Dermis blood vessel endothelial cell (primary cell): ENCODE measurements at places on chromosomes 11 and 22.

- no peak for DNase-seq
These were observed 245.6 kb upstream of the B3GAT1 start for GRCh38 chr11:134657631-134658030.

GRCh38 chr11:72700146-72700545 is 25.9 kb upstream of the PDE2A start:
- DNase-seq, result peak; percentile 42

- DNase-seq, result no peak
These were observed 47.5 kb downstream of the IGLL5 start for GRCh38 chr22:22935056-22935545.

GRCh38 chr22:46867106-46867505 is 104.7 kb downstream of the TBC1D22A start:
- no peak for DNase-seq

DNA sequence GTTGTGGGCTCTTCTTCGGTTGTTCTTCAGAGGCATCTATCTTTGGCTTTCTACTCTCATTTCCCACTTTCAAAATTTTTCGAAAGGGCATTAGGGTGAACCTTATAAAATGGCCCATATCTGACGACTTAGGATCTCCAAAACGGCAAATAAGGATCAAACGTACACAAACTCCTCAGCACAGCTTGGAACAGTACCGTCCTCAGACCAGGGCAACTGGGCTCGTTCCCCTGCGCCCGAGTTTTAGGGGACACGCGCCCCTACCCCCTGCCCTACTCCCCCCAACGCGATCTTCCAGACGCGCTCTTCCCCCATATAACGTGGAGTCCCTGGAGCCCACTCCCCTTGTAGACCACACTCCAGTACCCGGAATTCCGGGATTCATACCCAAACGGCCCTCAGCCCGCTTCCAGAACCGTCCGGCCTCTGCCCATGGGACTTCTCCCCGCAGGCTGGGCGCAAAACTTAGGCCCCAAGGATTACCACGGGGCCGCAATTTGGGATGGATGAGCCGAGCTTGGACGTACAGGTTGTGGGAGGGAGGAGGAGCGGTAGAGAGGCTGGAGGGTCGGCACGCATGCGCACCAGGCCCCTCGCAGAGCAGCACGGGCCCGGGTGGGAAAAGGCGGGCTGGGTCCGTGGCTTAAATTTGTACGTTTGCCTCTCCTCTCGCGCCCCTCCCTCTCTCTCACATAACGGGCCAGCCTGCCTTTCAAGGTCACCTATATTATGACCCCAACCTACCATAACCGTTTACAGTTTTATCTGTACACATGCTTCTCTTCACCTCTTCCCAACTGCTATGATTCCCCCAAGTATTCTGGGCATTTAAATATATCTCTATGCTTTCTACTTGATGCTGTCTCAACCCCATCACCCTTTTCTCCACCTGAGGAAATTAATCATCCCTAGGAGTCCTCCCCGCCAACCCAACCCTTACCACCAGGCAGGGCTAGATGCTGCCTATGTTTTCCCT is 3.4 kb downstream of the CCDC89 start:
- peak; percentile 55 for DNase-seq

- DNase-seq, result no peak
These were observed 4.9 kb downstream of the RGL4 start for GRCh38 chr22:23695571-23696325.

DNA sequence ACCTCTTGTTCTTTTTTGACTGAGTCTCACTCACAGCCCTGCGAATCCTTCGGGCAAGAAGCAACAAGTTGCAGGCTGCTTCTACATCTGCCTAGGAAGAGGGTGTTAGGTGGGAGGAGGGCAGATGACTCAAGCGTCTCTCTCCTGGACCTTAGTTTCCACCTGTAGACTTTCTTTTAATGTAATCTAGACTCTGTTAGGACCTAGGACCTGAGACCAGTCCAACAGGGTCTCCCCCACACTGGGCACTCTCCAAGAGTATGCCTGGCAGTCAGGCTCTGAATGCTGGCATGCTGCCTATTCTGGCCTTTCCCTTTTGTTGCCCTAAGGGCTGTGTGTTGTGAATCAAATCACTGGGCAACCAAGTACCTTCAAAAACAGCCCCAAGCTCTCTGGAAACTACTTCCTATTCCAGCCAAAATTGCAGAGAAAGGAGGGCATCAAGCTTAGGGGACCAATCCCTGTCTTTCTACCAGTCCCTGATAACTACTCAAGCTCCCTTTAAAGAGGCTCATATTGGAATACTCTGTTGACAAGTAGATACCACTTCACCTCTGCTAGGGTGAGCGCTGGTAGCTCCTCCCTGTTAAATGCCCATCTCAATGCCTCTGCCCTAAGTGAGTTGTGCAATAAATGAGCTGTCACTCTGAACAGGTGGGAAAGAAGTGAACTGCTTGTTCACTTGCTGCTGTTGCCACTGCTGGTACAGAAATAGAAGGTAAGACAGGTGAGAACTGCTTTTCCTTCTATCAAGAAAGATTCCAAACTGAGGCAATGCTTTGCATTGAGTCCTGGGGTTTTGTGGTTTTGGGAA is at the start of gene BBOX1:
BBOX1 (plus strand) TSS at position 514 of the 814 bp plus-strand sequence. CDS start 14,616 bp downstream, outside the sequence.
- no peak for DNase-seq

- DNase-seq, result peak; percentile 96
These were observed 96.5 kb downstream of the CWC15 start for GRCh38 chr11:94876645-94877442.

DNA sequence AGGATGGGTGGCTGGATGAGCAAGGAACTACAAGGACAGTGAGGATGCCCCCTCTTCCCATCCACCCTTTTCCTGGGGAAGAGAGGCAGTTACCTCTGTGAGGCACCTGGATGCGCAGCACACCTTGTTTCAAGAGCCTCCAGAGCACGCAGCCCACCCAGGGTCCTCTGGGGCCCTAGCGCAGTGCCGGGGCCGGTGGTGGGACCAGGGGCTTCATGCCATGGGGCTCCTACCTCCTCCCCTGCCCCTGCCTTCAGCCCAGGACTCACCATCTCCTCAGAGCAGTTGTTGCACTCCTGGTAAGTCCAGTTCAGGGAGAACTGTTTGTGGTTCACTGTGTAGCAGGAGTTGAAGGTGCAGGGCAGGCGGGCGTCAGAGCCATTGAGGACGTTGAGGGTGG is 8.1 kb downstream of the SCN2B start:
- DNase-seq, result no peak

DNA sequence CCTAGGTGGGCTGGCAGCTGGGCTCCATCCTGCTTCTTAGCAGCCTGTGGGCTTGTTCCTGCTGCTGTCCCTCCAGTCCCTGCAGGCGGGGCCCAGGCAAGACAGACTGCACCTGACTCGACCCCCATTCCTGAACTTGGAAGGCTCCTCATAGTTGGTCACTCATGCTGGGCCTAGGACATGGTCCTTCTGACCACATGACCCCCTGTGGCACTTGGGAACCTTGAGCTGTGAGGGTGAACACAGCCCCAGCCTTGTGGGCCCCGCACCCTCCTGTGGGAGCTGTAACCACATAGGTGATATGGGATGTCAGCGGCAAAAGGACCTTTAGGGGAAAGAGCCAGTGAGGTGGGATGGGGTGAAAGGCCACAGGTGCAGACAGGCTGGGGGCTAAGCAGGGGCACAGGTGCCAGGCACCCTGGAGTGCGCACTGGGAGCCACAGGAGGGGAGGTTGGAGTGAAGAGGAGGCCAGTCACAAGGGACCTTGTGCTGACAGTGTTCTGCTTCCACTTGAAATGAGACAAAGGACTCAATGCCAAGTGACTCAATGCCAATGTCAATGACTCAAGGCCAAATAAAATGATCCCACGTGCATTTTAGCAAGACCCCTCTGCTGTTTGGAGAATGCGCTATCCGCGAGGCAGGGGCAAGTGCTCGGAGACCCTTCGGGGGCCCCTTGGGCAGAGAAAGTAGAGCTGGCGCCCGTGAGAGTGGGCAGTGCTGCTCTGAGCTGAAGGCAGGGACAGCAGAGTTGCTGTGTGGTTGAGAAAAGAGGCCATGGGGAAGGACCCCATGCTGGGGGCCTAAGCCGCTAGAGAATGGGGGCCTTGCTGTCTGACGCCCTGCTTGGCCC is 90.7 kb downstream of the MORC2 start:
- no peak for DNase-seq

GRCh38 chr11:86926975-86927374 is 28.2 kb downstream of the FZD4 start:
- DNase-seq, result no peak

DNA sequence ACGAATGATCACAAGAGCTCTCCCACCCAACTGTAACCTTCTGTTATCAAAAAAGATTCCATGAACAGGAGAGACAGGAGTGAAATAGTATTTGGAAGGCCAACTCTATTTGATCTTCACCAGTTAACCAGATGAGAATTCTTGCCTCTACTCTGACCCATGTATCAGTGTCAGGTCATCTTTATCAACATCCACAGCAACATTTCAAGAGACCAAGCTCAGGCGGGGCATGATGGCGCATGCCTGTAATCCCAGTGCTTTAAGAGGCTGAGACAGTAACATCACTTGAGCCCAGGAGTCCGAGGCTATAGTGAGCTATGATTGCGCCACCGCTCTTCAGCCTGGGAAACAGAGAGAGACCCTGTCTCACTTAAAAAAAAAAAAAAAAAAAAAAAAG is 62.3 kb downstream of the GAB2 start:
- no peak for DNase-seq
